ENCODE measurements at places on chromosomes 7 and 10. TPM values are rescaled to one million over a fixed set of nuclear protein-coding genes. Genes with fewer than 3 reads are reported as not detected.

LRRC72 gene
- not detected for total RNA-seq

GAD2 gene
- total RNA-seq: not detected

PRKAG2 gene
- total RNA-seq: 65.2 TPM

AEBP1 gene
- total RNA-seq: 58.8 TPM

ACHE gene
- total RNA-seq: 2.4 TPM

GRID1 gene
- not detected for total RNA-seq

LIPN gene
- not detected for total RNA-seq

TACC2 gene
- total RNA-seq: 102 TPM

C10orf53 gene
- not detected for total RNA-seq

SPDYE9 gene
- total RNA-seq: not detected

ASCC1 gene
- 4.3 TPM for total RNA-seq

DLX6 gene
- not detected for total RNA-seq

ZNF3 gene
- 37.8 TPM for total RNA-seq

NPFFR1 gene
- total RNA-seq: not detected

CDH23 gene
- total RNA-seq: 8.2 TPM

AASS gene
- 64.3 TPM for total RNA-seq

INA gene
- total RNA-seq: 1.8 TPM

GIMAP5 gene
- total RNA-seq: 7.0 TPM

HOXA2 gene
- 0.89 TPM for total RNA-seq

SLC13A1 gene
- total RNA-seq: not detected

LHFPL3 gene
- total RNA-seq: 0.55 TPM

TBL2 gene
- 176 TPM for total RNA-seq

LRRC18 gene
- 0.72 TPM for total RNA-seq

MNX1 gene
- 7.4 TPM for total RNA-seq

AKR1C8 gene
- not detected for total RNA-seq

ZNF485 gene
- 1.8 TPM for total RNA-seq

SFTPD gene
- not detected for total RNA-seq

RASSF4 gene
- total RNA-seq: 74.5 TPM

CALCR gene
- not detected for total RNA-seq

SLC26A5 gene
- total RNA-seq: 0.58 TPM

SPDYE16 gene
- total RNA-seq: not detected

FBXL13 gene
- total RNA-seq: not detected

ABCB1 gene
- 10.6 TPM for total RNA-seq

LRRD1 gene
- not detected for total RNA-seq

IL6 gene
- not detected for total RNA-seq

PKD2L1 gene
- not detected for total RNA-seq

LIPK gene
- total RNA-seq: not detected

Measured in stomach (tissue), 19 donors.